SK-N-MC (cell line): ENCODE measurements at places on chromosomes 3 and 15.
A peak's percentile ranks its signal among the peaks of the same experiment; 100 is the strongest.

DNA sequence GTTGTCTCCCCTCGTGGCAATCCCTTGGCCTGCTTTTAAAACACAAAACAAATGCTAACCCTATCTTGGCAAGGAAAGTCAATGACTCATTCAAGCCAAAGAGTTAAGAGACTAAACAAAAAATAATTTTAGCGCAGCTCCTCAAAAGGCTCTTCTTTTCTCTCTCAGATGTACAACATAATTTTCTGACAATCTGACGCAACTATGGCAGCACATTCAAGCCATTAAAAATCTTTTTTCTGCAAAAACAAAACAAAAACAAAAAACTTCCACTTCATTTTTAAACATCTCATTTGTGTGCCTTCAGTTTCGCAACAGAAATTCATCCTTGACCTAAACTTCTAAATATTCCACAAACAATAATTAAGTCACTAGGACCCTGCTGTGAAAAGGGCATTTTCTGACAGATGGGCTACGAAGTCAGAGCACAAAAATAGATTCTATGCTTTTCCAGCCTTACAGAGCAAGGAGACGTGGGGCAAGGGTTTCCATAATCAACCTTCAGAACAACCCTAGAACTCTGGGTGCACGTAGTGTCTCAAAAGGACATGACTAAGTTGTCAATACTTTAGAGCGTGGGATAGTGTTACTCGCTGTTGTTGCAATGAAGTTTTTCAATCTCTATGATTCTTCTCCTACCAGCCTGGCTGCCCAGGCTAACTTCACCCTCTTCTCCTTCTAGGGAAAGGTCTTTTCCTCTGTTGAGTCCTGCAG is 84.3 kb downstream of the MB21D2 start:
- DNase-seq: no peak

DNA sequence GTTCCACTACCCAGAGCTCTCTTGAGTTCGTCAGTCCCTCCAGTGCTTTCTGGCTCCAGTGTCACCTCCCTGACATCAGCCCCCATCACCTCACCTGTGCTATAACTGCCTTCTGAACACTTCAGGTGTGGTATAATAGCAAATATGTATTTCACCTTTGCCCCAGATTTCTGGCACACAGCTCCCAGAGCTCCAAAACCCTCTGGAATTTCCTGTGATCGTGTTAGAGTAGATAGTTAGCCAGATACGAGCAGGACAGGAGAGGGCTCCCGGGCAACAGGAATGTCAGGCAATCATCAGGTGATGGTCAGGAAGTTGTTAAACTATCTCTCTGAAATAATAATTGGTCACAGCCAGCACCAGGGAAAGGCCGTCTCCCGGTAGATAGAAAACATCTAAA is 22.6 kb upstream of the LIMD1 start:
- no peak for DNase-seq

DNA sequence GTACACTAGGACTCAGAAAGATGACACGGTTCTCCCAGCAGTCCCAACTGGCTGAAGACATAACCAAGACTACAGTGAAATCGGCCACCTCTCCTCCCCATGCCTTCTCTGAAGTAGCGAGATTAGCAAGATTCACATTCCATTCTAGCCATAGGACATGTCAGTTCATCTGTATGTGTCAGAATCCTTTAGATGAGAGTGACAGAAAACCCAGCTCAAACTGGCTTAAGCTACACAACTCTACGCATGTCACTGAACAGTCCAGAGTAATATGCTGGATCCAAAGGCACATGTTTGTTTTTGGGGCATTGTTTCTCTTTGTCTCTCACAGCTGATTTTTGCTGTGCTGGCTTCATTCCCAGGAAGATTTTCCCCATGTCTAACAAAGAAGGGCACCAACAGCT is 75.8 kb downstream of the RARB start:
- DNase-seq: no peak

GRCh38 chr15:29259233-29259632 is 10.4 kb downstream of the NSMCE3 start:
- no peak for DNase-seq

- DNase-seq: peak; percentile 83
These were observed 43.9 kb upstream of the PLXND1 start for GRCh38 chr3:129650256-129650872.

DNA sequence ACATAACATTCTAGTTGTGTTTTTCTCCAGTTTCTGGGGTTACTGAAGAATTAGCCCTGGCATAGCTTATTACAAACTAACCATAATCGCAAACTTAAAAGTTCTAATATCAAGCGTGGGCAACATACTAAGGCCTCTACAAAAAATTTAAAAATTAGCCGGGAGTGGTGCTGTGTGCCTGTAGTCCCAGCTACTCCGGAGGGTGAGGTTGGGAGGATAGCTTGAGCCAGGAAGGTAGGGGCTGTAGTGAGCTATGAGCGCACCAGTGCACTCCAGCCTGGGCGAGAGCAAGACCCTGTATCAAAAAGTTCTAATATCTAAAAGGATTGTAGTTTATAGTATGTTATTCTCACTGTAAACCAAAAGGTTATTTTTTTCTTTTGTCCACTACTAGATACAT is 1.1 kb downstream of the OIP5 start:
- DNase-seq: no peak

GRCh38 chr3:149654188-149654601 is 3.6 kb downstream of the WWTR1 start:
- no peak for DNase-seq

DNA sequence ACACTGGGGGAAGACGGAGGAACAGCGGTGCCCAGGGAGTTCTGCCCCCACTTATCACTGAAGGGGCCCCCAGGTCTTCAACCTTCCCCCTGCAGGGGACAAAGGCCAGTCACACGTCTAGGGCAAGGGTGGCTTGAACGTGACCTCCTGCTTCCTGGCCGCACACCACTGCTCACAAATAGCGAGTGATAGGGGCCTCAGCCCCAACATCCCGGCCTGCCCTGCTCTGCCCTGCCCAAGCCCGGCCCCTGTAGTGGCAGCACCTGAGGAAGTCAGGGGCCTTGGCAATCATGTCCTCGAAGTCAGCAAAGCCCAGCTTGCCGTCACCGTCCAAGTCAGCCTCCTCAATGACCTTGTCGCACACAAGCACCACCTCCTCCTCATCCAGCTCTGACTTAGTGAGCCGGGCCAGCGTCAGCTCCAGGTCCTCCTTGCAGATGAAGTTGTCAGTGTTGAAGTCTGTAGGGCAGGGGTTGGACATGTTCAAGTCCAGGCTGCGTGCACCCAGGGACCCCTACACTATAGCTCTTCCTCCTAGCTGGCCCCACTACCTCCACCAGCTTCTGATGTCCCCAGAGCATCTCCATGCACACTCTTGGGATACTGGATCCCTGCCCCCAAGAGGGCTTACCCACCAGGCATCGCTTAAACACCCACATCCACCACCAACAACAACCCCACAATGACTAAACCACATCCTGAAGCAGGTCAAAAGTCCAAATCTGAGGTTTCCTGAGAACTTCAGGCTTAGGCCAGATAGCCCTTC is 13.3 kb downstream of the SH2D7 start:
- no peak for DNase-seq

DNA sequence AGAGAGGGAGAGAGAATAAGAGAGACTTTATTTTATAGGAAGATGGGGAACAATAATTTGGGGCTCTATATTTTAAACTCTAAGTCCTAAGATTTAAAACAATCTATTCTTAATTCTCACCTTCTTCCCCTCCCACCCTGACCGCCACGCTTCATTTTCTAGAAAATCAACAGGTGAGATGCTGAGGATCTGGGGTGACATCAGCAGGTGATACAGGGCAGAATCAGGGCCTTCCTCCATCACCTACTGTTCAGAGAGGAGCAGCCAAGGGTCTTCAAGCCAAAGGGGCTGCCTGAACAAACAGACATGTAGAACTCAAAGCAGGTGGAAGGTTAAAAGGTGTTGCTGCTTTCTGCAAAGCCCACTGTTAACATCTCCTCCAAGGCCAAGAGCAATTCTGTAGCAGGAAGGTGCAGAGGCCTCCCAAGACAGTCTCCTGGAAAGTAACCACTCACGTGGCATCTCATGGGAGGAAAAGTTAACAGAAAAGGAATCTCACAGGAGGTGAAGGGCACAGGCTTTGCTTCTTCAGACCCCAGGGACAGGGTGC is 183.6 kb upstream of the TLE3 start:
- DNase-seq: no peak

- peak; percentile 91 for DNase-seq
These were observed 101.4 kb downstream of the FNDC3B start for GRCh38 chr3:172140499-172141391.

- no peak for DNase-seq
These were observed 11.5 kb upstream of the SEC11A start for GRCh38 chr15:84727429-84727828.

- DNase-seq: no peak
These were observed 127.4 kb downstream of the B3GALNT1 start for GRCh38 chr3:160977773-160978172.

- DNase-seq: no peak
These were observed 563.1 kb downstream of the GRM7 start for GRCh38 chr3:7423995-7424394.

DNA sequence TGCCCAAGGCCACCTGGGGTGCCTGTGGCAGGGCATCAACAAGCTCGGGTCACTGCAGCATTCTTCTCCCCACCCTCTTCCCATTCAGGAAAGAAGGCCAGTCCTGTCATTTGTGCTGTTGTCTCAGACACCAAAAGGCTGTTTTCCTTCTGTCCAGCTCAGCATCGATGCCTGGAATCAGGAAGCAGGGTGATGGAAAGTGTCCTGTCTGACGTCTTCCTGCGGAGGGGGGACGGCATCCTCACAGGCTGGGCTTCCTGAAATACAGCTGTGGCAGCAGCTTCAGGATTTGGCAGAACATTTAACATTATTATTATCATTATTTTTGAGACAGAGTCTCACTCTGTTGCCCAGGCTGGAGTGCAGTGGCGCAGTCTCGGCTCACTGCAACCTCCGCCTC is 33.0 kb upstream of the ANKDD1A start:
- no peak for DNase-seq

DNA sequence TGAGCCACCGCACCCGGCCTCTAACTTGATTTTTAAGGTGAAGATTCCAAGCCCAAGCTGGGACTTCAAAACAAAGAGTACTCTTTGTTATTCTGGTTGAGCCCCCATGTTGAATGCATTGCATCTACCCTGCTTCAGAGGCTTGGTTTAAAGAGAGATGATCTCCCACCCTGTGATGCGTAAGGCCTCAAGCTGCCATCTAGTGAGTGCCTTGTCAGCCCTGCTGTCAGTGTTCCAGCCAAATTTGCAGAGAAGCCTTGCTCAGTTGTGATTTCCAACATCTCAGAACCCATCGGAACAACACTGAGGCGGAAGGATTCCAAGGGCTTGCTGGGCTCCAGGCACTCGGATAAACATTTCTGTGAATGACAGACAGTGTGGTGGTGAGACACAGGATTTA is 210.7 kb upstream of the RGMA start:
- no peak for DNase-seq

DNA sequence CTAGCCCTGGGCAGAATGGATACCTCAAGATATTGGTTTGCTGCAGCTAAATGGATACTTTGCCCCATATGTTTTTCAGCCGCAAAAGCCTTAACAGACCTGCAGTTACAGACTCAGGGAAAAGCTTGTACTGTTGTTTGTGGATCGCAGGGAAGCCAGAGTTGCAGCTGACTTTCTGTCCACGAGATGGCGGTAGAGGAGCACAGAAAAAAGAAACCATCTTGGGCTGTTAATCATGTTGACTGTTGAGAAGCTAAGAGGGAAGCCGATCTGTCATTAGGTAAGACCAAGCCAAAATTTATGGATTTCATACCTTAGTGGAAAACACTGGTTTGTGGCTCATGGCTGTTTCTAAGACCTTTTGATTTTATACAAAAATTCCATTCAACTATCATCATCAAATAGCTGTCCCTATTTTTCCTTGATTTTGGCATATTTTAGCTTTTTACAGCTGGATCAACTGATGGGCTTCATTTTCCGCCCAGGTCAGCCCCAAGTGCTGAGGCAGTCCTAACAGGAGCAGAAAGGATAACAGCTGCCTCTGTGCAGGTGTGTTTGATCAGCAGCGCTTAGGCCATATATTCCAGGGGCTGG is 205.7 kb upstream of the ZPLD1 start:
- peak; percentile 78 for DNase-seq

GRCh38 chr3:193814166-193814892 is 221.3 kb downstream of the OPA1 start:
- no peak for DNase-seq

DNA sequence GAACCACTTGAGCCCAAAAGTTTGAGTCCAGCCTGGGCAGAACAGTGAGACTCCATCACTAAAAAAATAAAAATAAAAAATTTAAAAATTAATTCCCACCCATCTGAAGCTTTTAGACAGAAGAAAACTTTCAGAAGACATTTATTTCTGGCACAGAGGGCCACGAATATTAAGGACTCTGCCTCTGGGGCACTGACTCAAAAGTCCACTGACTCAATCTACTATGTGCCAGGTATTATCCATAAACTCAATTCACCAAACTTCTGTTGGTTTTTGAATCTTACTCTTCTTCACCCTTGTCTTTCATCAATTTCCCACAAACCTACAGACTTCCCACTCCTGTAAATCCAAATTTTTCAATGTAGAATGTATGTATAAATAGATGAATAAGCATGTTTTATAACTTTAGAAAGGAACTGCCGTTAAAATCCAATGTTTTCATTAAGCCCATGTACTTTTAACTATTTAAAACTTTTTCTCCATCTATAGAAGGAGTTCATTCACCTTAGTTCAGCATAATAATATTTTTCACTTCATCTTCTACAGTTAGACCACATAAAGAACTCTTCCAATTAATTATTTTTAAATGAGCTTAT is 19.9 kb downstream of the ATP13A3 start:
- no peak for DNase-seq

DNA sequence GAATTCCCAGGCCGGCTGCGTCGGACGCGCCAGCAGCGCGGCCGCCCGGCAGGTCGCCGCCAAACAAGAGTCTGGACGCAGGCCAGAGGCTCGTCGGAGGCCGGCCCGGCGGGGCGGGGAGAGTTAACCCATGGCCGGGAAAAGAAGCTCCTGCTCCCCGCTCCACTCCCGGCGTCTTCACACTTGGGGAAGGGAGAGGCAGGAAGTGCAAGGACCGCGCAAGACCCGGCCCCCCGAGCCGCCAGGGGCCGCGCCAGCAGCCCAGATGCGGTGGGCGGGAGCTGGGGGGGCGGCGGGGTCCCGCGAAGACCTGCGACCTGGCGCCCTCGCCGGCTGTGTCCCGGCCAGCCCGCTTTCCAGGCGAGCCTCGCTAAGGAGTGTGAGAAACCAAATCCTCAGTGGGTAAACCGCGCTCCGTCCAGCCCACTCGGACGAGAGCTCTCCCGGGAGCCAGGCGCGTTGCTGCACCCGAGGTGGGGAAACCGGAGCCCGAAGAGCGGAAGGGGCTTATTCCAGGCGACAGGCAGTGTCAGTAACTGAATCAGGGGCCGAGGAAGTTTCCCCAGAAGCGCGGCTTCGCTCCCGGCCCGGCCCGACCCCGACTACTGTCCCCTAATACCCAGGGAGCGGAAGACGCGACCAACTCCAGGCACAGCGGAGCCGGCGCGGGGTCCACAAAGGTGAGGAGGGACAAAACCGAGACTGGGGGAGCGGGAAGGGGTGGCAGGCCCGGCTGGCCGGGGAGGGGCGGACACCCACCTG is 721 bp downstream of the ADAMTS7 start:
- no peak for DNase-seq

DNA sequence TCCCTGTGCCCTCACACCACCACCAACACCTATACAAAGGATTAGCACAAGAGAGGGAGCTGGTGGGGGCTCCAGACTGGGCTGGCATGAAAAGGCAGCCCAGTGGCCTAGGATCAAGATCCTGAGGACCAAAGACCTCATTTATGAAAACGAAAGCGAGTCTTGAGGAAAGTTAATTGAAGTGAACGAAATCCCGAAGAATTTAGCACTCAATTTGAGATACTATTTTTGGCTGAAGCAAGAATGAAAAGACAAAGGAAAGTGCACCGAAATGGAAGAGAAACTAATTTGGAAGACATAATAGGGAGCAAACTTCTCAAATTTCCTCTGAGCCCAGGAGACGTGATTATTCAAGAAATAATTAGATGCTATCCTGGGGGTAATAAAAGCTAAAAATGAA is 68.7 kb upstream of the SLC6A11 start:
- no peak for DNase-seq
